Psoas muscle (tissue), 8 donors: ENCODE measurements at places on chromosomes 12 and 14.

- no peak for DNase-seq
Measured at GRCh38 chr14:51109651-51110050, 14.7 kb upstream of the TRIM9 start.

GRCh38 chr14:33561488-33562175, 389.2 kb downstream of the EGLN3 start:
- no peak for DNase-seq

GRCh38 chr12:118344829-118345228, 27.9 kb downstream of the TAOK3 start:
- no peak for DNase-seq

DNA sequence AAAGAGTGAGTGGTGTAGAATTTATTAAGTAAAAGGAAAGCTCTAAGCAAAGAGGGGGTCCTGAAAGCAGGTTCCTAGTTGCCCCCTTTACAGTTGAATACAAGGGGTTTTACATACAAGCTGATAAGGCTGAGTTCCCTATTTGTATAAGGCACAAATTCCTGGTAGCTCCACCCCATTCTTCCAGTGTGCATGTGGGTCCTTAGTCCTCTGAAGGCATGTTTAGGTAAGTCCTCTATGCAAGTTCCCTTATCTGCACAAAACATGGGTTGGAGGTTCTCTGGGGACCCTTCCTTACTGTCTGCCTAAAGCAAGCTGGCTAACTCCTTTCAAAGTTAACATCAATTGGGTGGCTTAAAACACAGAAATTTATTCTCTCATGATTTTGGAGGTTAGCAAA, 2.9 kb upstream of the FAR2 start:
- no peak for DNase-seq

DNA sequence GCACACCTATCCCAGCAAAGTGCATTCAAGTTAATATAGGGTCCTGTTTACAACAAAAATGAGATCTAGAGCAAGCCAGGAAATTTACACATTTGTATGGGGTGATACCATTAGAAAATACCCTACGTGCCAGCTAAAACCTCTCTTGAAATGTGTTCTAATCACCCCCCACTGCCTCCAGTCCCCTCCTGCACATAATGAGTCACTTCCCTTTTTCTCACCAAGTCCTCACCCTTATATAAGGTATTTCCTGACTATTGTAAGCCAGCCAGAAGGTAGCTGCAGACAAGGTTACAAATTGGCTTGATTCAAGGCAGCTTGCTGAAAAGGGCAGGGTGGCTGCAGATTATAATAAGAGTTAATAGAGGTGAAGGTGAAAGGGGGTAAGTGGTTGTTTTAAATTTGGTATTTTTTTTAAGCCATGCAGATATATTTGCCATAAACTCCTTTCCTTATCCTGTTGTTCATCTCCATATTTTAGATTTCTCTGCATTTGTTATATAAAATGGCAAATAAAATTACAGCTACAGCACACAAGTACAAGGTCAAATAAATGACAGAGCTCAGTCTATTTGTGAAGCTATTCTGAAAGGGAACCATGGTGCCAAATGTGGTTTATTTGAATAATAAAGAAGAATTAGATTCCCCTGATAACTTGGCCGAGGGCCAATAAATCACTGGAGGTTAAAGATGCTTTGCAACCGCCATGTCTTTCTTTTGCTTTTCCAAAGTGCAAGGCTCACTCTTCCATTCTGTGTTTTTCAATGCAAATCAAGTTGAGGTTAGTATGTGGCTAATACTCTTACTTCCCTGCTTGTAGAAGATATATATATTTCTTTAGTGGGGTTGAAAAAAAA, 385.9 kb downstream of the EGLN3 start:
- no peak for DNase-seq

DNA sequence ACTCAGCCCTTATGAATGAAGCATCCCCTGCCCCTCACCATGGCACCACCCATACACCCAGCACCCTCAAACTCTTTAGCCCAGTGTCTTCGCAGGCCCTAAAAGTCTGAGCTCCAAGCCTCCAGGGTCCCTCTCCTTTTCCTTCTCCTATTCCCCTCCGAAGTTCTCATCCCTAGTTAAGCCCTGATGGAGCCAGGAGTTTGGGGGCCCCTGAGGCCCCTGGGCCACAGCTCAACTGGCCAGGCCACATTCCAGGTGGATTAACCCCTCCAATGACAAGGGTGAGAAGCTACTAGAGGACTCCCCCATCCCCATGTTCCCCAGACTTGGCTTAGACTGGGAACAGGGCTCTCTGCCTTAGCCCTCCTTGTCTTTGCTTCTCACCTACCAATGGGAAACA, 2.6 kb downstream of the RARG start:
- DNase-seq = no peak

GRCh38 chr12:106733660-106734059, 40.8 kb upstream of the RIC8B start:
- no peak for DNase-seq

- no peak for DNase-seq
Measured at GRCh38 chr12:19070341-19070740, 59.2 kb upstream of the PLEKHA5 start.

- peak; percentile 75 for DNase-seq
Measured at GRCh38 chr12:5003025-5003666, 40.5 kb upstream of the KCNA5 start.

DNA sequence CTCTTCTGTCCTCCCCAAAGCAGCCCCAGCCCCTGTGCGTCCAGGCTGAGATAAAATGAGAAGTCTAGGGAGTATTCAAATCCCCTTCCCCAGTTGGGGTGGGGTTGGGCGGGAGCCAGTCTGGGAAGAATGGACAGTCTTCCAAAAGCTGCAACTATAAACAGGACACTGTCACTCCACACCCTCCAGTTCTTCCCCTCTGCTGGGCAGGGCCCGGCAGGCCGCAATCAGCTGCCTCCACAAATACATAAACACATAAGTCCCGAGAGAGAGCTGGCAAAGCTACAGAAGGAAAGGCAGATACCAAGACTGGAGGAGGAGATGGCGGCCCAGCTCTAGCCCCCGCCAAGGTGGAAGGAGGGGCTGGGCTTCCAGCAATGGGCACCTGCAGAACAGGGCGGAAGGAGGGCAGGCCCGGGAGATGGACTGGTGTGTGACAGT, 12.7 kb downstream of the LTBP2 start:
- DNase-seq = peak; percentile 50

DNA sequence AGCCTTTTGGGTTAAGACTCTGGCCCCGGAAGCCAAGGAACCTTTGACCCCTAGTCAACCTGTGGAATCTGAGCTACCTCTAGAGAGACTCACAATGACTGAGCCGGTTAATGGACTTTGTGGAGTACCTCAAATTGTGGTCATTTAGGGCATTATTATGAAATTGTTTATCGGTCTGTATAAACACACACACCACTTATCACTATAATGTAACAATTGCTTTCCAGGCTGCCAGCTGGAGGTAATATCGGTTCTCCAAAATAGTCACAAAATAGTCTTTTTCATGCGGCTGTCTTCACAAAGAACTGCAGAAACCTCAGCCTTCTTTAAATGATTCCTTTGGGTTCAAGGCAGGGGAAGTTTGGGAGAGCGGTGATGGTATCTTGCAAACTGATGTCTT, 144.2 kb downstream of the DACT1 start:
- DNase-seq = no peak

- DNase-seq = no peak
Measured at GRCh38 chr14:81402123-81402495, 2.0 kb upstream of the STON2 start.

- DNase-seq = no peak
Measured at GRCh38 chr14:100826391-100827100, 628 bp downstream of the MEG3 start.

GRCh38 chr12:68497107-68497506, 113.6 kb upstream of the RAP1B start:
- no peak for DNase-seq

GRCh38 chr12:76623931-76624330, 64.4 kb upstream of the OSBPL8 start:
- DNase-seq = no peak

DNA sequence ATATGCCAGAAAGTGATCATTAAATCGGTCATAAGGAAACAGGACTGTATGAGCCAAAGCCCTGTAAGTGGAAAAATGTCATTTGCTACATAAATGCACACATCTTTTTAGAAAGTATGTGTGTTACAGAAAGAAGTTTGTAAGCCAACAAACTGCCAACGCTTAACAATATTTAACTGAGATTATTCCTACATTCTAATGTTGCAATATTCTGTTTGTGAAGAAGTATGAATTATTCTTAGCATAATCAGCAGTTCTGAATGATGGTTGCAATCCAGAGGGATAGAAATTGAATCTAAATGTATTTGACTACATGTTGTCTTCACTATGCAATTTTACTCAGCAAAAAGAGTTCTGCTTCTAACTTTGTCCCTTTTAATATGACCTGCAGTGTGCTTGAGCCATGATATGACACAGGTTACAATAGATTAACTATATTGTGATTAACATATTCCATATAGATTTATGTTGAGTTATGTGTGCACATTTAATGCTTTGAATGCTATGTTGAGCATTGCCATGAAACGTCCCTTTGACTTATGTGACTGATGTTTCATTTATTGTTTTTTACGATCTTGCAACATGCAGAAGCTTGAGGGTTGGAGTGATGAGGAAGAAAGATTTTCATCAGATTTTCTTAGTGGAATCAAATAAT, 66.8 kb upstream of the PTPRQ start:
- DNase-seq = no peak

- no peak for DNase-seq
Measured at GRCh38 chr12:109607618-109608017, 34.0 kb downstream of the MVK start.

GRCh38 chr12:9740106-9740750, 7.3 kb upstream of the CLECL1 start:
- no peak for DNase-seq

DNA sequence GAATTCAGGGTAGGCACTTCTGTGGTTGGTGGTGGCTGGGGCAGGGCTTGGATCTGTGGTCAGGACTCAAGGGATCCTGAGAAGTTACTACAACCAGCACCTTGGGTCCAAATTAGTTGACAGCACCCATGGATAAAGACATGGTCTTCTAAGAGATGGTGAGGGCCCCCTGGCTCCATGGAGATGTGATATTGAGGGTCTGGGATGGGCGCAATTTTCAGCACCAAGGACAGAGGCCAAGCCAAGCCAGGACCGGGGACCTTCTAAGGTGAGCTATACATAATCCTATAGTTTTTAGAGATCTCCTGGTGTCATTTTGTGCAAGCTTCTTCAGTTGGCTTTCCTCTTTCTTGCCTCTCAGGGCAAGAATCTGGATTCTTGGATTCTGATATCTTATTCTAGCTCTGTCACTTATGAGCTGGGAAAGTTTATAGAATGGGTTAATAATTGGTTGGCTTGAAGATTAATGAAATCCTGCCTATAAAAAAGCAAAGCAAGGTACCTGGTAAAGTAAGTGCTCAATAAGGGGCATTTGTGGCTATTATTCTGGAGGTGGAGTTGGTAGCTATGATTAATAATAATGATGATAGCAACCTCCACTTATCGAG, 130.1 kb upstream of the LHX5 start:
- no peak for DNase-seq

DNA sequence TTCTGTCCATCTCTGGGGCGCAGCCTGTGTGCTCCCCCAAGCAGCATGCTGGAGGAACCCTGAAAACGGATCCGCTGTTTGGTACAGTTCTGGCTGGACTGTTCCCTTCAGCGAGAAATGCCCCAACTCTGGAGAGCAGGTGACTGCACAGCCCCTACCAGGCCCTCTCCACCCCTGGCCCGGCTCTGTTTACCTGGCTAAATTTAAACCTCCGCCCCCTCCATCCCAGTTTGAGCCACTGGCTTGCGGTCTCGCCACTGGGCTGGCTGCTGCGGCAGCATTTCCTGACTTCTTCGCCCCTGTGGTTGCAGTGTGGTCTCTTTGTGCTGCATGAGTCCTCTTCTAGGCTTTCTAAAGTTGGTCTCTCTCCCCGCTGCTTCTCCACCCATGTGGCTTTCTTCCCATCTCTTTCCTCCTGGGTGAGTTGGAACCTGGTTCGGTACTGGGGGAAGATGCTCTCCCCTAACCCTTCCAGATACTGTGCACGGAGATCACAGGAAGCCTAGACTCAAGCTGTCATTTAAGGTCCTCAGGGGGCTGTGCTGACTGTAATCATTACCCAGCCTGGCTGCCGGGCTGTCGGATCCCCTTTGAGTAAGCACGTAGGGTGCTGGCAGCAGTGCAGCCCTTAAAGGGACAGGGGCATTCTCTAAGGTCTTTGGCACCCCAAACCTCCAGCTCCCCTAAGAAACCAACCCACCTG, 60.6 kb downstream of the FBXL14 start:
- no peak for DNase-seq

- no peak for DNase-seq
Measured at GRCh38 chr12:1540690-1541089, 53.7 kb downstream of the FBXL14 start.

- DNase-seq = peak; percentile 26
Measured at GRCh38 chr12:66036317-66036716, 94.2 kb downstream of the LLPH start.

- no peak for DNase-seq
Measured at GRCh38 chr12:65859519-65859918, 35.2 kb downstream of the HMGA2 start.

- no peak for DNase-seq
Measured at GRCh38 chr12:23084236-23084995, 459.4 kb downstream of the ETNK1 start.

GRCh38 chr12:112986291-112986800, 8.0 kb downstream of the OAS2 start:
- no peak for DNase-seq

DNA sequence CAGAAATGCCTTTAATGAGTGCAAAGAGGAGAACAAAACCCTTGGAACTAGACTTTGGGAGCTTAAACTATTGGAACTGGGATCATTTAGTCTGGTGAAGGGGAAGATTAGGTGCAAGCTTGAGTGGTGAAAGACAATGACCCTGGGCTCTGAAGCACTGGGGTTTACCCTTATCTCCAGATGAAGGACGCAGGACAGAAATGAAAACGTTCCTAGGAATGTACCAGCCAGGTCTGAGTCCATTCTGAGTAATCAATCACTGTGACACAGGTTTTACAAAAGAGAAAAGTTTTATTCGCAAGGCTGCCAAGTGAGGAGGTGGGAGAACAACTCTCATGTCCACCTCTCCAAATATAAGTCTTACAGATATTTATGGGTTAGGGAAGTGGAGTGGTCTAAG, 249.1 kb downstream of the LRIG3 start:
- no peak for DNase-seq

DNA sequence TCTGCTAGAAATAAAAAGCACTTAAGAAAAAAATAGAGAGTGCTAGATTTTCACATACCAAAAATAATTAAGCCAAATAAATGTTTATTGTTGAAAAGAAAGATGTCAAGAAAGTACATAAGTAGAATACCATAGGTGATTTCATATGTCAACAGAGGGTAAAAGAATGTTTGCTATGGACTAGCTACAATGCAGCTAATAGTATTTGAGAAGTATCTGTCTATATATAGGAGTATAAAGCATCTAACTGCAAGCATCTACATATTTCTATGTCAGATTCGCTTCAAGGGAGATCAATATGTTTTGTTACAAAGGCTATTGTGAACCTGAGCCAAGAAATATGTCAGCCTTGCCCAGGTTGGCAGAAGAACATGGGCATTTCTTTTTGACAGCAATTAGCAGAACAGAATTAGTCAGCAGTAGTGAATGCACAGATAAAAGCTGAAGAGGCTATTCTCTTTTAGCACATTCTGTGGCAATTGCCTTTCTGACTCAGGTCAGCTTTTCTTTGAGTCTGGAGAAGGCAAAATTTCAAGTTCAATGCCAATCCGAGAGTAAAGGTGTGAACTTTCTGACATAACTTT, 140.1 kb downstream of the ALG10B start:
- no peak for DNase-seq
